ENCODE measurements at places on chromosomes 16 and 17.

GRCh38 chr17:49483599-49484509 lies 11.2 kb upstream of the NGFR start:
- DNase-seq: no peak

- DNase-seq: peak; percentile 50
Measured at GRCh38 chr16:667780-668518, at the start of gene RHOT2. Gene RHOT2 (plus strand): TSS chr16:668132. CDS start chr16:668200, 68 bp downstream.

GRCh38 chr17:78400581-78401240 lies 22.3 kb downstream of the PGS1 start:
- no peak for DNase-seq

GRCh38 chr17:42233156-42233555 lies 38.9 kb upstream of the GHDC start:
- no peak for DNase-seq

DNA sequence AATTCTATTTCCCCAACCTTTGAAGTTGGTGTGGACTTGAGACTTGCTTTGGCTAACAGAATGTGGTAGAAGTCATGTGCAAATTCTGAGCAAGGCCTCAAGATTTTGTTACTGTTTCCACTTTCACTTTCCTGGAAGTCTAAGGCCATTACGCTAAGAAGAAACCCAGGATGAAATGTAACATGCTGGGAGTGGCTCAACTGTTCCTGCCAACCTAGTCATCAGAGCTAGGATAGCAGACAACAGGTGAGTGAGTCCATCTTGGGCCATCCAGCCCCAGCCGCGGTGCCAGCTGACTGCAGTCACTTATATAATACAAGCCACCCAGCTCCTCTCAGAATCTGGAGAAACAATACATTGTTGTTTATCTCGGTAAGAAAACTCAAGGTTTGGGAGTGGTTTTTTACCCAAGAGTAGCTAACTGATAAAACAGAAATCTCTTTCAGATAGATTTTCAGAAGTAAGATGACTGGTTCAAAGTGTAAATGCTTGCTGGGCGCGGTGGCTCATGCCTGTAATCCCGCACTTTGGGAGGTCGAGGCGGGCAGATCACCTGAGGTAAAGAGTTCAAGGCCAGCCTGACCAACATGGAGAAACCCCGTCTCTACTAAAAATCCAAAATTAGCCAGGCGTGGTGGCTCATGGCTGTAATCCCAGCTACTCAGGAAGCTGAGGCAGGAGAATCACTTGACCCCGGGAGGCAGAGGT lies 10.7 kb upstream of the STX4 start:
- no peak for DNase-seq

- no peak for DNase-seq
Measured at GRCh38 chr16:52408191-52408845, 138.6 kb downstream of the TOX3 start.

GRCh38 chr16:31476303-31477219 lies 4.6 kb downstream of the TGFB1I1 start:
- DNase-seq: no peak

- DNase-seq: no peak
Measured at GRCh38 chr16:66374176-66374575, 7.7 kb downstream of the CDH5 start.

- no peak for DNase-seq
Measured at GRCh38 chr16:1763521-1764511, 7.5 kb downstream of the NME3 start.

- no peak for DNase-seq
Measured at GRCh38 chr17:70181376-70181775, 12.0 kb downstream of the KCNJ2 start.

GRCh38 chr17:13410874-13411273 lies 190.9 kb downstream of the HS3ST3A1 start:
- DNase-seq: peak; percentile 71

- no peak for DNase-seq
Measured at GRCh38 chr16:58126451-58126961, 2.7 kb downstream of the CFAP20 start.

DNA sequence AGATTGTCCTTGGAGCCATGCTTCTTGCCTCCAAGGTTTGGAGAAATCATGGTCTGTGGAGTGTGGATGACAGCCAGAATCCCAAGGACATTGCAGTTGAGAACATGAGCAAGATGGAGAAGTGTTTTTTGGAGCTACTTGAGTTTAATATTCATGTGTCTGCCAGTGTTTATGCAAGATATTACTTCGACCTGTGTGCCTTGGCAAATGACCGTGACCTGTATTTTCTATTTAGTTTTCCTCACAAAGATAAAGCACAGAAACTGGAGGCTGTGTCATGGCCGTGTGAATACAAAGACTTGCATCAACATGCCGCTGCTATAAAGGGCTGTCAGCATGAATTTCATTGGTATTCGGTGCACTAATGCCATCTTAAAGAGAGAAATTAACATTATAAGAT lies 9.0 kb downstream of the GGA2 start:
- DNase-seq: no peak

DNA sequence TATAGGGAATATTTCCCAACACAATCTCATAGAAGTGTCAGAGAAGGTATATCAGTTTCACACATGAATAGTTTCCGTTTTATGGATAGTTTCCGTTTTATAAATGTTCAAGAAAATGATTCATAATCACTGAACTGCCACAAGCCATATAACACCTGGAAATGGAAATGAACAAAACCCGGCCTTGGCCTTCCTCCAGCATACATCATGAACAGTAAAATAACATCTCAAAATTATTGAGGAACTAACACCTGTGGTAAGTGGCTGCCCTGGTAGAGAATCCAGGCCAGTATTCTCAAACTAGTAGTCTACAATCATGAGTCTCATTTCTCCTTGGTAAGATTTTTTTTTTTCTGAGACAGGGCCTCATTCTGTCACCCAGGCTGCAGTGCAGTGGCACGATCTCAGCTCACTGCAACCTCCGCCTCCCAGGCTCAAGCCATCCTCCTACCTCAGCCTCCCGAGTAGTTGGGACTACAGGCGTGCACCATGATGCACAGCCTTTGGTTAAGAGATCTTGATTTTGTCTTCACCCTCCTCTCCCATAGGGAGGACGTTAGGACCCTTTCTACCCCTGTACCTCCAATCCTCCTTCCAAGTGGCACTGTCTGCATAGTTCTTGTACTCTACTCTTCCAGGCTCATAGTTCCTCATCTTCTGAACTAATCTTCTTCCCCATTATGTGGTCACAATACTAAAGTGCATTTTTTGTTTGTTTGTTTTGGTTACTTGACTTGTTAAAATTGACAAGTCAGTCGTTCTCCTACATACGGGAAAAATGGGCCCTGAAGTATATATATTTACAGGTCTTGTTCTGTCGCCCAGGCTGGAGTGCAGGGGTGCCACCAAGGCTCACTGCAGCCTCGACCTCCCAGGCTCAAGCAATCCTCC lies 15.0 kb upstream of the RGS9 start:
- no peak for DNase-seq

DNA sequence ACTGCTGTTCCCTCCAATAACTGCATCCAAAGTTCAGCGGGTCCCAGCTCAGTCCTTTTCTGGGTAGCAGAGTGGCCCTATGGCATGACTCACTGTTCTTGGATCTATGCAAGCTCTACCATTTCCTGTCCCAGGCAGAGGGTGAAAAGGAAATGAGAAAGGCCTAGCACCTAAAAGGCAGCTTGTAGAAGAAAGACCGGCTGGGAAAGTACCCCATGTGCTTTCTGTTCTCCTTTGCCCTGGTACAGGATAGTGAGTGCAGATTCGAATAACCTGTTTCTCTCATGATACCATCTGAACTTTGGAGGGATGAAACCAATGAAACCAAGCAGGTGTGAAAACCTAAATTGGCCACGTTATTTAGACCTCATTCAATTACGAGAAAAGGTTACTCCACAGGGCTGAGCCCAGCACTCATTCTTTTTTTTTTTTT lies 12.7 kb upstream of the HASPIN start:
- peak; percentile 24 for DNase-seq

DNA sequence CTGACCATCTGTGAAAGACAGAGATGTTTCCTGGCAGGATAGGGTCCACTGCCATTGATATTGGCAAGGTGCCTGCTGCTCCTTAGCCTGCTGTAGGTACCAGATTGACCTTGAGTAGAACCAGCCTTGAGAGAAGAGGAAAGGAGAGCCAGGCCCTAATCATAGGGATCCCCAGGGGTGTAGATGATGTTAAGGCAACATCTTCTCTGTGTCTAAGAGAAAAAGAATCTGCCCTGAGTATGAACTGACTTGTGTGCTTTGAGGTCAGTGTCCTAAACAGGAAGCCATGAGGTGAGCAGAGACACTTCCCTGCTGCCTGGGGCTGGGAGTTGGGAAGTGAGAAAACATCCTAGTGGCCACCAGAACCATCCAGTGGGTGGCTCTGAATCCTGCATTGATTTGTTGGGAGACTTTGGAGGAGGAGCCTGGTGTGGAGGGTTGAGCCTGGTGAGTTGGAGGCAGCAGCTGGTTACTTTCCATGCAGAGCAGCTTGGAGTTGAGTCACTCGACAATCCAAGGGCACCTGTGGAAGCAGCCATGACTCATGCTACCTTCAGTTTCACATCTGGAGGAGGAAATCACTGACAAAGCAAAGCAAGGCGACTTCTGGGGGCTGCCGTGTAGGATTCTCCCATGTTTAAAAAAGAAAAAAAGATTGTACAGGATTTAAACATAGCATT lies 47.8 kb downstream of the BMERB1 start:
- peak; percentile 89 for DNase-seq

GRCh38 chr17:67208232-67208631 lies 36.8 kb downstream of the HELZ start:
- DNase-seq: no peak

DNA sequence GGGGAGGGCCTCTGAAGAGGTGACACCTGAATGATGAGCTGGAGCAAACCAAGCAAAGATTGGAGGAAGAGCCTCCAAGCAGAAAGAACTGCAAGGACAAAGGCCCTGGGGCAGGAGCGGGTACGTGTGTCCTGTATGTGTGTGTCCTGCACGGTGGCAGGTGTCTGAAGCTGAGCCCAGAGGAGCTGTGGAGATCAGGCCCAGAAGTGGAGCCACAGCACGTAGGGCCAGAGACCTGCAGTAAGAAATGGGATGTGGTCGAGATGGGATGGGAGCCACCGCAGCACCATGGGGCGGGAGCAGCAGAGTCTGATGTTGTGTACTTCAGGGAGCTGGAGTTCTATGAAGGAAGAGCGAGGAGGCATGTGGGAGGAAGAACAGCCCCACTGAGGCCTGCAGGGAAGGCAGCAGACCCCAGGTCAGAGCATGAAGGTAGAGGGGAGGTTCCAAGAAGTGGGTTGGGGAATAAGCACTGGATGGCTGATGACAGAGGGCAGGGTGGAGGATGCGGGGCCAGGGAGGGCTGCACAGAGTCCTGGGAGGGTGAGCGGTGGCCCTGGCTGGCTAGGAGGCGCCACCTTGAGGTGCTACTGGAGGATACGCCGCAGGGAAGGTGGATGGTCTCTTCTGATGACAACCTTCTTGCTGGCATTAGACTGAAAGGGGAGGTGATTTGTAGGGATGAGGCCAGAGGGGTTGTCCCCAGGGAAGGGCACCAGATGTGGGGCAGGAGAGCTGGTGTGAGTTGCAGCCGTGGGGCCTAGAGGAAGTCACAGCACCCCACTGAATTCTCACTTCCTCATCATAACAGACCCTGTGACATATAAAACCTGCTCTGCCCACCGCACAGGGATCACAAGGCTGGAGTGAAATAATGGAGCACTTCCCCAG lies 10.6 kb upstream of the CETP start:
- DNase-seq: no peak

- no peak for DNase-seq
Measured at GRCh38 chr17:72634621-72635020, 457.9 kb downstream of the SLC39A11 start.

DNA sequence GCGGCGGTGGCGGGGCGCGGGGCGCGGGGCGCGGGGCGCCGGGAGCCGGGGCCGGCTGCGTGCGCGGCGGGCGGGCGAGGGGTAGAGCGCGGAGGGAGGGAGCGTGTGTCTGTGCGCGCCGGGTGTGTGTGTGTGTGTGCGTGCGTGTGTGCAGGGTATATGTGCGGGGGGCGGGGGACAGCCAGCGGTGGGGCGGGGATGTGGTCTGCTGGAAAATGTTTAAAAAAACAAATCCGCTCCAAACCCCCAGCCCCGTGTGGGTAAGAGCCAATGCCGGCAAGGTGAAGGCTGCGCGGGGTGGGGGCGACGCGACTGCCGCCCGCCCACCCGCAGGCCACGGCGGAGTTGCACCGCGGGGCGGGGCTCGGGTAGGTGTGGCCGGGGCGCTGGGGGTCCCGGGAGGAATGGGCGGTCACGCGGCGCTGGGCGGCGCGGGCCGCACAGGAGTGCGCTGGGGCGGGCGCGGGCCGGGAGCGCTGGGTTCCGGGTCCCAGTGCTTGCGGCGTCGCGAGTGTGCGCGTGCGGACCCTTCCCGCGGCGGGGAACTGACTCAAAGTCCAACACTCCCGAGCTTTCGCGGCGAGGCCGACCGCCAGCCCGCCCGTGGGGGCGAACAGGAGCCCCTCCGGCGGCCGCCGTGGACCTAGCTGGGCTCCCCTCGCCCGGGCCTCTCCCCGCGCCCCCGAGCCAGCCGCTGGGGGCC lies at the start of gene CYGB:
Gene CYGB, minus strand, starts transcription at position 132 of the 703 bp plus-strand sequence. CDS start 167 bp downstream, outside the sequence.
- no peak for DNase-seq

- DNase-seq: peak; percentile 26
Measured at GRCh38 chr16:59046335-59046734, 312.2 kb upstream of the GOT2 start.

DNA sequence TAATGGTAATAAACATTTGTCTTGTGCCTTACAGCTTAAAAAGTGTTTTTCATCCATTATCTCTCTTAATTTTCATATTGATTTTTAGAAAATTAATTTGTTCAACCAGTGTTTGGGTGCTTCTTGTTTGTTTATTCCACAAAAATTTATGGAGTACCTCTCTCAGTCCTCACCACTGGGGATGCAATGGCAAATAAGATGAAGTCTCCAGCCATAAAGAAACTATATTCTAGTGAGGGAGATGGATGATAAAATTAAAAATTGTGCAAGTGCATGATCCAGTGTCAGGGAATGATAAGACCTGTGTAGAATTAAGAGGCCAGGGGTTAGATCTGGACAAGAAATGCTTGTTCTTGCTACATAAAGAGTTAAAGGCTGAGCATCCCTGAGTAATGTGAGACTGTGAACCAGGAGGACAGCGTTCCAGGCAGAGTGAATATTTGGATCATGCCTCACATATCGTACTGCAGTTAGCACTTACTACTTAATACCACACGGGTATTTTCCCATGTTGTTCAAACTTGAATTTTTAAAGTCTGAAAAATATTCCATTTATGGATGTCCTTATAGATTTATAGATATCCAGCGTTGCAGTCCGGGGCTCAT lies 535.7 kb upstream of the HSBP1 start:
- DNase-seq: peak; percentile 16

GRCh38 chr16:50539822-50540710 lies 8.1 kb upstream of the NKD1 start:
- DNase-seq: no peak

DNA sequence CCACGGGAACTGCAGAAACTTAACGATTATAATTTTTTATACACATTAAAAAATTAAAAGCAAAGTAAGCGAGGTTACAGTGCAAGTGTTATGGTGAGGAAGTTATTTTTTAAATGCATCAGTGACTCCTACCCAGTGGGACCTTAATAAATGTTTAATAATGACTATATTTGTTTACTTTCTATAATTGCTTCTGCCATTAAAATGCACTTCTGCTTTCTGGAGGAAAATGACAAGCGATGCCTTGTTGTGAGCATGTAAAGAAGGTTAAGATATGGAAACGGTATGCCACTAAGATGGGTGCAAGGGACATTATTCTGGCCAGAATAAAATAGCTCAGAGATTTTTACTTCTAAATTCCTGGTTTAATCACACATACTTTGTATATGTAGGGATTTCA lies 252.1 kb downstream of the CDH11 start:
- no peak for DNase-seq

- no peak for DNase-seq
Measured at GRCh38 chr17:8490256-8491023, 54.8 kb downstream of the NDEL1 start.

All from skeletal muscle cell (primary cell).